ENCODE measurements at places on chromosomes 6 and 20. TPM values are rescaled to one million over a fixed set of nuclear protein-coding genes. Genes with fewer than 3 reads are reported as not detected.

The LY6G6F gene
- not detected for total RNA-seq

DNA sequence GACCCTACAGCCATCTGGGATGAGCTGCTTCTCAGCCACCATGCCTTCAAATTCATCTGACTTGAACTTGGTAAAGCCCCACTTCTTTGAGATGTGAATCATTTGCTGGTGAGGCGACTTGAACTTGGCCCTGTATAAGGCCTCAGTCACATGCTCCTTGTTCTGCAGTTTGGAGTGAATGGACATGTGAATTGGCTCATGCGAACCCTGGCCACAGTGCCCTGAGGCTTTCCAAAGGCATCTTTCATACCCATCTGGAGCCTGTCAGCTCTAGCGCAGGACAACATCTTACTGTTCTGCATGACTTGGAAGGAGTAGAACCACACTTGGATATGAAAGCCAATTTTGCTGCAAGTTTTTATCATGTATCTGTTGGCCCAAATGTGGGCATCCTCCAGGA is 244.0 kb upstream of the FAM83B start:
- H3K27ac ChIP-seq = no peak overlapping the region
- H3K36me3 ChIP-seq = no peaks in the 10 kb centered on the region
- no peak for DNase-seq

DNA sequence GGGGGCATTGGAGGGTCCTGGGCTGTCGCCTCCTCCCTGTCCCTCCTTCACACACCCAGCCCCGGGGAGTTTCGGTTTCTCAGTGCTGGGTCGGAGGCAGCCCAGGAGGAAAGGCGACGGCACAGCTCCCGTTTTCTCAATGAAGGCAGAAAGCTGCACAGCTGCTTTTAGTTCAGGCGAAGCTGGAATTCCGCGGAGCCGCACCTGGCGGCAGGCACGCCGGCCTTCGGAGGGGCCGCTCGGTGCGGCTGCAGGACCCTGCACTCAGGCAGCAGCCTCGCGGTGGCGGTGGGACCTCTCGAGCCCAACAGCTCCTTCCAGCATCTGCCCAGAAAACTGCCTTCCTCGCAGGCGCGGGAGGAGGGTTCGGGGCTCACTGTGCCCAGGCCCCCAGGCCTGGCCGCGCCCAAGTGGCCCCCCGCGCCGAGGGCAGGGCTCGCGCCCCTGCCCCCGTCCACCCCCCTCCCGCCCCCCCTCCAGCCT is 4.6 kb downstream of the FOXQ1 start:
- H3K4me3 ChIP-seq = peak overlapping the region; percentile 71
- peaks cover 45% of the 10 kb centered on the region for H3K27me3 ChIP-seq
- no peak overlapping the region for H3K27ac ChIP-seq
- DNase-seq = no peak

DNA sequence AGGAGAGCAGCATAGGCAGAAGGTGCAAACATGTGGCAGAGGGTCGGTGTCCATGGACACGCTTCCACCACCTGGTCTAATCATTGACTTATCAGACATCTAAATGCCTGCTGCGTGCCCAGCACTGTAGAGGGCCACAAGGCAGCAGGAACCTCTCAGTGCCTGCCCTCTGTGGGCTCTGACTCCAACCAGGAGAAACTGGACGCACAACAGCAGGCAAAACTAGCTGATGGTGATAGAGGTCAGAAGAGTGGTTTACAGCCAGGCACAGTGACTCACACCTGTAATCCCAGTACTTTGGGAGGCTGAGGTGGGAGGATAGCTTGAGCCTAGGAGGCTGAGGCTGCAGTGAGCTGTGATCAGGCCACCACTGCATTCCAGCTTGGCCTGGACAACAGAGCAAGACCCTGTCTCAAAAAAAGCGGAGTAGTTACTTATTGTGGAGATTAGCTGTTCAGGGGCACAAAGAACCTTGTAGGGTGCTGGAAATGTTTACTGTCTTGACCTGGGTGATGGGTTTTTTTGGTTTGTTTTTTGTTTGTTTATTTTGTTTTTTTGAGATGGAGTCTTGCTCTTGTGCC is 46.5 kb downstream of the PPARD start:
- H3K4me3 ChIP-seq = no peak overlapping the region
- H3K27ac ChIP-seq = no peak overlapping the region
- H3K36me3 ChIP-seq = no peaks in the 10 kb centered on the region
- no peak for DNase-seq
- H3K27me3 ChIP-seq = no peaks in the 10 kb centered on the region

The TEAD3 gene
- 5.6 TPM for total RNA-seq

- H3K4me1 ChIP-seq = no peaks in the 10 kb centered on the region
- H3K27ac ChIP-seq = no peak overlapping the region
- no peak for DNase-seq
- H3K4me3 ChIP-seq = no peak overlapping the region
- H3K36me3 ChIP-seq = no peaks in the 10 kb centered on the region
- H3K27me3 ChIP-seq = no peaks in the 10 kb centered on the region
Measured at GRCh38 chr6:45265246-45265645, 62.9 kb upstream of the RUNX2 start.

- no peaks in the 10 kb centered on the region for H3K27me3 ChIP-seq
- H3K27ac ChIP-seq = no peak overlapping the region
- DNase-seq = no peak
- H3K4me1 ChIP-seq = no peaks in the 10 kb centered on the region
Measured at GRCh38 chr6:317060-317447, 24.8 kb downstream of the DUSP22 start.

DNA sequence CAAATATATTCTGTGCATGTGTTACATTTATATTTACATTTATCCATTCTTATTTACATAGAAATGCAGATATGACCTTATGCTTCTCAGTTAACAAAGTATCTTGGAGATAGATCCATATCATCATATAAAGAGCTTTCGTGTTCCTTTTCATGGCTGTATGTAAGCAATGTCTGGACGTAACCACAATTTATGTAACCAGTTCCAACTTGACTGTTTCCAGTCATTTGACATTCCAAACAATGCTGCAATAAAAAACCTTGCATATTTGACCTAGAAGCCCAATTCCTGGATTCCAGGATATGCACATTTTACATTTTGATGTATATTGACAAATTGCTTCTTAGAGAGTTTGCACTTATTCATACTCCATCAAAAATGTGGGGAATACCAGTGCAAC is 113.7 kb upstream of the F13A1 start:
- H3K36me3 ChIP-seq = no peaks in the 10 kb centered on the region
- DNase-seq = no peak
- no peak overlapping the region for H3K4me3 ChIP-seq
- no peaks in the 10 kb centered on the region for H3K27me3 ChIP-seq
- no peaks in the 10 kb centered on the region for H3K4me1 ChIP-seq
- no peak overlapping the region for H3K27ac ChIP-seq
